ENCODE measurements at places on chromosomes 1 and 21.

- DNase-seq: no peak
Observed at GRCh38 chr1:65480684-65481405, 60.4 kb downstream of the LEPR start.

- no peak for DNase-seq
Observed at GRCh38 chr21:32132881-32133280, 146.0 kb downstream of the MIS18A start.

DNA sequence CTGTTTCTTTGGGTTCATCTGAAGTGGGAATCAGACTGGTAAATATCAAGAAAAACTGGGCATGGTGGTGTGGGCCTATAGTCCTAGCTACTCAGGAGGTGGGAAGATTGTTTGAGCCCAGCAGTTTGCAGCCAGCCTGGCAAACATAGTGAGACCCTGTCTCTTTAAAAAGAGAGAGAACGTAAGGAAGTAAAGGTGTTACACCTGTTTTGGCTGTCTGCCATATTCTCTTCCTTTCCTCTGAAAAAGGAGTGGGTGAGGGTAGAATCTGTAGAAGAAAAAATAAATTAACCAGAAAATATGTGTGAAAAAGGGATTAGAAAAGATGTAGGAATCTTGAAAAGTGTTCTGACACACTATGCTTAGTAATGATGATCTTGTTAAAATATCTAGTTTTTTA lies 20.0 kb downstream of the AHCYL1 start:
- no peak for DNase-seq

- DNase-seq: no peak
Observed at GRCh38 chr1:161935264-161935663, 88.4 kb downstream of the OLFML2B start.

DNA sequence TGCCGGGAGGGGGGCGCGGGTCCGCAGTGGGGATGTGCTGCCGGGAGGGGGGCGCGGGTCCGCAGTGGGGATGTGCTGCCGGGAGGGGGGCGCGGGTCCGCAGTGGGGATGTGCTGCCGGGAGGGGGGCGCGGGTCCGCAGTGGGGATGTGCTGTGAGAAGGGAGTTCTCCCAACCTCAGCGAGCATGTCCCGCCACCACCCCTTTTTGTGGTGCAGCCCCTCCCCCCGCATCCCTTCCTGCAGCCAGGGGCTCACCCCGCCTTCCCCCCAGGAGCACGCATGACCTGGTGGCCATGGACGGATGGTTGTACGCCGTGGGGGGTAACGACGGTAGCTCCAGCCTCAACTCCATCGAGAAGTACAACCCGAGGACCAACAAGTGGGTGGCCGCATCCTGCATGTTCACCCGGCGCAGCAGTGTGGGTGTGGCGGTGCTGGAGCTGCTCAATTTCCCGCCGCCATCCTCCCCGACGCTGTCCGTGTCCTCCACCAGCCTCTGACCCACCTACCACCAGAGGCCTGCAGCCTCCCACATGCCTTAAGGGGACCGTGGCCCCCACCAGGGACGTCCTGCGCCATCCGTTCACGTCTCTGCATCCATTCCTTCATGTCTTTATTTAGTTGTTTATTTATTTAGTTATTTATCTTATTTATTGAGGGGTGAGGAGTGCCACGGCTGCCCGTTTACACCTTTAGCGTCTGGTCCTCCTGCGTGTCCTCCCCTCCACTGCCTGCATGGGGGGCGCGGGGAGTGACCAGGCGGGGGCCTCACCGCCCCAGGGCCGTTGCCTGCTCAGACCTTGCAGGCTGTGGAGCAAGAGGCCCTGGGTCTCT lies 1.4 kb upstream of the PLEKHN1 start:
- no peak for DNase-seq

All from AG09319 (cell line).